Hematopoietic multipotent progenitor cell treated with erythropoietin and hydrocortisone succinate and interleukin-3 and kit ligand, for 8 days (in vitro differentiated cells): ENCODE measurements at places on chromosomes 11 and 22.

DNA sequence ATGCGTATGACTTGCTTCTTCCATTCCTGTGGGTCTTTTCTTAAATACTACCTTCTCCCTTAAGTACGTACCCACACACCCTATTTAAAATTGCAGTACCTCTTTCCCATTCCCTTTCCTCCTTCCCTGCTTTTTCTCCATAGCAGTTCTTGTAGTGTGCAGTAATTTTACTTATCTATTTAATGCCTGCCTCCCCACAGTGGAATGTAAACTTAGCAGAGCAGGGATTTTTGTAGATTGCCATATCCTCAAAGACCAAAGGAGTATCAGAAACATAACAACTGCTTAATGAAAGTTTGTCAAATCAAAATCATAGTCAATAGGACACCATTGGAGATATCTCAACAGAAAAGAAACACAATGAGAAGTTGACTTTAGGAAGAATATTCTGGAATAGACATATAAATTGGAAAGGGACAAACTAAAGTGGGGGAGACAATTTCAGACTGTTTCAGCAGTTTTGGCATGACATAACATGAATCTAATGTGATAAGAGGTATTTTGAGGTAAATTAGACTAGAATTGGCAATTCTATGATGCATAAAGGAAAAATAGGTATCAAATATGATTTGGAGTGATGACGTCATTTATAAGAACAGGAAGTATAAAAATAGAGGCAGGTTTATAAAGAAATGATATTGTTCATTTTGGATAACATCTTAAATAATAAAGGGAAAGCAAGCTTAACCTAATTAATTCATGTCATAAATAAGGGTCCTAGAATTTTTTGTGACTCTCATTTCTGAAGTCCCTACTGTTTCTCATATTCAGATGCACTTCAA, 188.4 kb downstream of the SOX6 start:
- no peak for DNase-seq

DNA sequence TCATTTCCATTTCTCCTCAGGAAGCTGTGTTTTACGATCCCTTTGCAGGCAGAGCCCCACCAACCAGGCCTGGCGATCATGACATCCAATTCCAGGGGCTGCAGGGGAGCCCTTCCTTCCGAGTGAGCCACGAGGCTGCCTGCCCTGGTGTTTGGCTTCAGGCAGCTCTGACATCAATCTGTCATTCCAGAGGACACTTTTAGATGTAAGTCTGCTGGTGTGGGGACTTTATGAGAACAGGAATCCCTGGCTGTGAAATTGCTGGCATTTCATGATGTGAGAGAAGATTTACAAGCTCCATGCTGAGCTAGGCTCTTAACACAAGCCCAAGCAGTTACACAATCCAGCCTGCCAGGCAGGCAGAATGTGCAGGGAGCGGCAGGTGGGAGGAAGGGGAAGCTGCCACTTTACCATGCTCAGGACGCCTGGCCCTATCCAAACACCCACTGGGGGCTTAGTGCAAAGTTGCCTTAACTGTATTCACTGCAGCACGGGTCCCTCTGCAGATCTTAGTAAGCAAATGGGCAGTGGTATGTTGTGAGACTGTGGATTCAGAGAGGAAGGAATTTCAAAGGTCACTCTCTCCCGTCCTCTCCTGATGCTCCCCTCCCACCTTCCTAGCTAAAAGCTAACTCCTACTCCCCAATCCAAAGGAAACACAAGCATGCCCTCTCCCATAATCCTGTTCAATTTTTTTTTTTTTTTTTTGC, 43.4 kb upstream of the MICAL2 start:
- DNase-seq, result no peak

- peak; percentile 7 for DNase-seq
Measured at GRCh38 chr11:127074151-127074761, 73.7 kb upstream of the KIRREL3 start.

GRCh38 chr11:91174193-91174592, 951.3 kb upstream of the CHORDC1 start:
- no peak for DNase-seq

DNA sequence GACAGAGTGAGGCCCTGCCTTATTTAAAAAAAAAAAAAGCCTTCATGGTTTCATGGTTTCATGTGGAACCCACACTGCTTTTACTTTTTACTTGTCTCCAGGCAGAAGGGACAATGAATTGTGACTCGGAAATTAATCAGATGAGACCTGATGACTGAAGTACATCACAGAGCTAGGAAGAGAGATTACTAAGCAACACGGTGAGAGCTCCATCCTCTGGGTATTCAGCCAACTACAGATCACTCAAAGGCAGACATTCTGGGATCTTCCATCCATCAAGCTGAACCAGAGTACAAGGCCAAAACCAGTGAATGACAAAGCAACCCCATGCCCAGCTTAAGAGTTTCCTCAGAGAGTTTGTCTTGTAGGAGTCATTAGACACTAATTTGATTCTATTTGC, 433.2 kb downstream of the SOX6 start:
- DNase-seq, result no peak

GRCh38 chr11:23212807-23213206, 352.5 kb upstream of the CCDC179 start:
- DNase-seq, result no peak

DNA sequence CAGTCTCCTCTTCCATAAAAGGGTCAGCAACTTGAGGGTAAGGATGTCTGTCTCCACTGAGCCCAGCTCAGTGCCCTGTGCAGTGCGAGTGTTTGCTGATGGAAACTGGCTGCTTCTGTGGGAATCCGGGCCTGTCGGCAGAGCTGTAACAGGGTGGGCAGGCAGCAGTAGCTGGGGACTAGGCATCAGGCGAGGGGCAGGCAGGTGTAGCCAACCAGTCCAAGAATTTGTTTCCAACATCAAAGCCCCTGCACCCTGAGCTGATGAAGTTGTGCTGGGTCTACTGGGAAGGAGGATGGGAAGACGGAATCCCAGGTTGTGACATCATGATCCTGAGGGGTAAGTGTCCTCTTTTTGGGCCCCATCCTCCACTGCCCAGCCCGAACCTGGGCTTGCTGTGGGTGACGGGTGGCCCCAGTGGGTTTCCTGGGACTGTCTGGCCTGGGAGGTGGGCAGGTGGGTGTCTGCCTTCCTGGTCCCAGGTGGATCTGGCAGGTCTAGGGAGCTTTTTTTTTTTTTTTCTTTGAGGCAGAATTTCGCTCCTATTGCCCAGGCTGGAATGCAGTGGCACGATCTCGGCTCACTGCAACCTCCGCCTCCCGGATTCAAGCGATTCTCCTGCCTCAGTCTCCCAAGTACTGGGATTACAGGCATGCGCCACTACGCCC, 11.0 kb downstream of the SLC29A2 start:
- no peak for DNase-seq

GRCh38 chr22:43628250-43628649, 183.9 kb downstream of the EFCAB6 start:
- no peak for DNase-seq

DNA sequence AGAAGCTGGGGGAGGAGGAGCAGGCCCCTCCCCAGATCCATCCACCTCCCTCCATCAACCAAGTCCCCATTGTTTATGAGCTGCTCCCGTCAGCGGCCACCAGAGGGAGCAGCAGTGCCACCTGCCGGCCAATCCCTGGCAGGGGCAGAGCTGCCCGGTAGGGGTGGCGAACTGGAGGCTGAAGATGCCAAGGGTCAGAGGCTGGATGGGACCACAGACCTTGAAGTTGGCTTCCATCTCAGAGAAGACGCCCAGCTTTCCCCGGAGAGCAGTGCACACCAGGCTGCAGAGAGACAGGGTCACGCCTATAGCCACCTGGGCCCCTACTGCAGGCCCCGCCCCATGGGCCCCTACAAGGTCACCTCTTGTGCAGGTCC, 3.6 kb downstream of the FIBP start:
- DNase-seq, result peak; percentile 79

DNA sequence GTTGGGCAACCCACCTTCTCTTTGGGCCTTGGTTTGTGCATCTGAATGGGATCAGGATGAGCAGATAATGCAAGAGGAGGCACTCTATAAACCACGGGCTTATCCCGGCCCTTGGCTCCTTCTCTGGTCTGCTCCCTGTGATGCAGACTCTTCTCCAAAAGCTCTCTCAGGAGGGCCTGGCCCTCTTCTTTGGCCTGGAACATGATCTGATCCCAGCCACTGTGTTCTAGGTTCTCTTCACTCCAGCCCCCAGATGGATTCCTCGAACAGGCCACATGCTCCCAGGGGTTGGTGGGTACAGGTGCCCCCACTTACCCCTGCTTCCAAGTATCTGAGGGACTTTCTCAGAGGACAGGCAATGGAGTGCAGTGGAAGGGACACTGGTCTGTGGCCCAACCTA, 8.7 kb upstream of the UCP3 start:
- DNase-seq, result no peak

GRCh38 chr22:36022162-36022561, 6.5 kb downstream of the RBFOX2 start:
- no peak for DNase-seq
